T-helper 2 cell (primary cell): ENCODE measurements at places on chromosomes 11 and 22.
A peak's percentile ranks its signal among the peaks of the same experiment; 100 is the strongest.

GRCh38 chr11:82859750-82860149 lies 40.5 kb downstream of the PRCP start:
- no peak for DNase-seq

- DNase-seq, result peak; percentile 63
These were observed 35.6 kb upstream of the TPBGL start for GRCh38 chr11:75204685-75205563.

DNA sequence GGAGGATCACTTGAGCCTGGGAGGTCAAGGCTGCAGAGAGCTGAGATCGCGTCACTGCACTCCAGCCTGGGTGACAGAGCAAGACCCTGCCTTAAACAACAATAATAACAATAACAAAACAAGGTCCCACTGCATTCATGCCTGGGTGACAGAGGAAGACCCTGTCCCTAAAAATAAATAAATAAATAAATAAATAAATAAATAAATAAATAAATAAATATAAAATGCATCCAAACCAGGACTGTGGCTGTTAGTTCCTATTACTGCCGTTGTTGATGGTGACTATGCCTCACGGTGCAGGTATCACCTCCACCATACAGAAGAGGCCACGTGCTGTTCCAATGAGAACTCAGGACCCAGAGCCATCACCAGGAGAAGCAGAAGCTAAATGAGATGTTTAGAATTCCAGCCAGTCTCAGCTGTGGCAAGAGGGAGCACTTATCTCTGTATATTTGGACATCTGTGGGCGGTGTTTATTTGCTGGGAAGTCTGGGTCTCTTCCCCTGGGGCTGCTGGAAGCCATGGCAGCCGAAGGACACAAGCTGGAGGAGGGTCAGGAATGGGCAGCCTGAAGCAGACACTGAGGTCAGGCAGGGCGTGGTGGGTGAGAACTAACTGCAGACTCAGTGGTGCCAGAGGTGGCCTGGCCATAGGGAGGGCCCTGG lies 21.6 kb downstream of the C11orf86 start:
- no peak for DNase-seq

GRCh38 chr11:1846453-1846932 lies 6.4 kb upstream of the LSP1 start:
- DNase-seq, result no peak

- no peak for DNase-seq
These were observed 344.0 kb upstream of the CCDC90B start for GRCh38 chr11:83630211-83630610.

- DNase-seq, result no peak
These were observed at the start of gene GPR152 for GRCh38 chr11:67452141-67452952. Gene GPR152 (minus strand): TSS chr11:67452729. CDS start chr11:67452724, 5 bp downstream.

DNA sequence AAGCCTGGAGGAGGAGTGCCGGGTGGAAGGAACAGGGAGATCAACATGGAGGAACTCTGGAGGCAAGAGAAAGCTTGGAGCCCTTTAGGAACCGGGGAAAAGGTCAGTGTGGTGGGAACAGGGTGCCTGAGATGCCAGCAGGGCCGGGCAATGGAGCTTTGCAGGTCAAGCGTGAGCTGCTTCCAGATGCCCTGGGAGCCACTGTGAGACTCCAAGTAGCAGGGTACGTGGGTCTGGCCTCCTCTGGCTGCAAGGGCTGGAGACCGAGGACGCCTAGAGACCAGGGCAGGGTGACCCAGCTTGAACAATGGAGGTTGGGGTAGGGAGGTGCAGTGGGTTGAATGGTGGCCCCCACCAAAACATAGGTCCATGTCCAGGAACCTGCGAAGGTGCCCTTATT lies 15.6 kb upstream of the EMID1 start:
- no peak for DNase-seq

DNA sequence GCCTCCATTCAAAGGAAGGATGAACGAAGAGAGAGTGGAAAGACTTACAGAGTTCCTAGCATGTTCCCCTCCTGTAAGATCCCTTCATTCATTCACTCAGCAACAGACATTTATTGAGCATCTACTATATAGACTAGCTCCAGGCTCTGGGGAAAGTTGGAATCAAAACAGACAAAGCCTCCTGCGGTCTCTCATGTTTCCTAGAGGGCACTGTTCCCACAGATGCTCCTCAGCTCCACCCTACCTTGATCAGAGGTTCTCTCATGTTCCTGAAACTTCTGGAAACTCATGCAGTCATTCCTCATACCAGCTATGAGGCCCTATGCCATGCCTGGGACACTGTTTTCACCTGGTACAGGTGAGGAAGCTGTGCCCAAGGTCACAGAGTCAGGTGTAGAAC lies 11.1 kb downstream of the ALX4 start:
- DNase-seq, result no peak

DNA sequence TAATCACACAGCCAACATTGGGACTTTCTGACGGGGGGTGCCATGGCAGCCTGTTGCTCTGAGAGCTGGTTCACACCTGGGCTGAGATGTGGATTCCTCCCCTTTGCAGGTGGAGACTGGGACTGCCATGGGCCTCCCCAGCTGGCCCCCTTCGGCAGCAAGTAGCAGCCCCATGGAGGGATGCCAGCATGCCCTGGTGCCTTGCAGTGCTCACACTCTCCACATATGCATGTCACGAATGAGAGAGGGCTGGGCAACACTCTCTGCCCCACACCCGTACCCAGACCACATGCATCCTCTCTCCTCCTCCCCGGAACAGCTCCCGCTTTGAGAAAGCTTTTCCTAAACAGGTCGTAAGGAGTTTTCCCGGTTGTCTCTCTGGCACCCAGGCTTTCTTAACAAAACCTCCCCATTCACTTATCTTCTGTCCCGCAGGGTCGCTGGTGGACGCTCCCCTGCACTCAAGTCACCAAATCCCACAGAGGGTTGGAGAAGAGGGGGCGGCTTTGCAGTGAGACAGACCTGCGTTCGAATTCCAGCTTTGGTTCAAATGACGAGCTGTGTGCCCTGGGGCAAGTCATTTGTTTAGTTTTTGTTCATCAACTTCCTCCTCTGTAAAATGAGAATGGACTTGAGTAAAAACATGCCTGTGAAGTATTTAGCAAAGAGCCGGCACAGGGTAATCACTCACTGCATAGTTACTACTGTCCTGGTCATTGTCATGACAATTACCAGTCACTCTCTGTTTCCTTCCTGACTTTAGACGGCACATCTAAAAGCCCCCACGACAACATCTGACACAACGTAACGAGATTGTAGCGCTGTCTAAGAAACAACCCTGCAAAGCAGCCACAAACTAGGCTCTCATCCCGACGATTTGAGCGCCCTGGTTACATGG lies 231.3 kb upstream of the B3GAT1 start:
- DNase-seq, result no peak

GRCh38 chr22:30574997-30575671 lies 669 bp upstream of the GAL3ST1 start:
- no peak for DNase-seq

- DNase-seq, result no peak
These were observed 243.4 kb upstream of the PLET1 start for GRCh38 chr11:112504056-112504455.

- DNase-seq, result no peak
These were observed 119.5 kb downstream of the ENTHD1 start for GRCh38 chr22:39773976-39774539.

DNA sequence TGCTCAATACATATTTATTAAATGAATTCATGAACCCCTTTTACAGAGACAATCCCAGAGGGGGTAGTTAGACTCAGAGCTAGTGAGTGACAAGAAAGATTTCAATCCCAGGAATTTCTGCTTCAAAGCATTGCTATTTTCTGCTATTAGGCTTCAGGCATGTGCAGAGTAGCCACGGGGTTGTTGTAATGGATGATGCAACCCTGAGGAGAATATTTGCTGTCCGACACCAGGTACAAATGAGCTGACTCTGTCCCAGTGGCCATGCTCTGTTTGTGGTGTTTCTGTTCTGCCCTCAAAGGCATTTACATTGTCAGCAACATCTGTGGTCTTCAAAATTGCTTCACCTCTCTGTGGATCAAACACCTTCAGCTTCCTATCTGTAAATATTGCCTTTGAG lies 102.6 kb downstream of the CSNK2A3 start:
- no peak for DNase-seq

DNA sequence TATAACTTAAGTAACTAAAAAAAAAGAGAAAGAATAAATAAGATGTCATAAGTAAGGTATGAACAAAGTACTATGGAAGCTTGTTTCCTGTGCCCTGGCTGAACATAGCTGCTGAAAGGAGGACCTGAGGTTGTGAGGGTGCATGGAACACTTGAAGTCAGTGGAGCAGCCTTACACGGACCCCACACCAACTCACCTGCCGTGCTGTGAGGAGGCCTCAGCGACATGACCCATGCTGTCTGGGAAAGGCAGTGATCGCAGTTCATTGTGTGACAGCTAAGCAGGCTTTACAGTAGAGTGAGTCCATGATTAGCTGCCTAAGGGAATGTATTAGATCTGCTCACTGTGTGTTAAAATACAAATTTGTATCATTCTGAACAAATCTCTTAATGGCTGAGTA lies 17.6 kb downstream of the RASSF10 start:
- no peak for DNase-seq

GRCh38 chr11:126265811-126266210 lies 2.9 kb downstream of the SRPRA start:
- no peak for DNase-seq

DNA sequence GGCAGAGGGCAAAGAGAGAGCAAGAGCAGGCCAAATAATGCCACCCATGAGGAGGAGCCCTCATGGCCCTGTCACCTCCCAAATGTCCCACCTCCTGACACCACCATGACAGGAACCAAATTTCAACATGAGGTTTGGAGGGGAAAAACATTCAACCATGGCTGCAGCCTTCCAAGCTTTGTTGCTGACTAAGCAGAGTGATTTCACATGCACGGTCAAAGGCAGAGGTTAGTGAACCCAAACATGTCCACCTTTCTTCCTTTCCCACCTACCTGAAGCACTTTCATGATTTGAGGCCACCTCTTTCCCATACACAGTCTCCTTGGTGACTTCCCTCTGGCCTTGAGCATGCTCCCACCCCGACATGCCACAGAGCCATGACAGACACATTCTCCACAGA lies 89.7 kb downstream of the C11orf91 start:
- DNase-seq, result no peak

DNA sequence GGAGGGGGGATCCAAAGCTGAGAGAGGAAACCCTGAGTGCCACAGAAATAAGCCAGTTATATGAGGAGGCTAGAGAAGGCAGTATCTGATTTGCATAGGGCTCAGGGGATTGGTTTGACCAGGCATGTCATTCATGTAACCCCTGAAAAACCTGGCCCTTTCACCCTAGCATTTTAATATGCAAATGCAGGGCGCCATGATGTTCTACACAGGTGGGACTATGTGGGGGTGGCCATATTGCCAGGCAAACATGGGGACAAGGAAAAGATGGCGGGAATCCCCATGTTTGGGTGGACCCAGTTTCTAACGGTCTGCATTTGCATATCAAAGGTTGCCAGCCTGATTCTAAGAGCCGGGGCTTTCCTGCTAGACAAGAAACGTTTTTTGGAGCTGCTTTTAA lies 27.2 kb downstream of the CSF2RB start:
- no peak for DNase-seq

GRCh38 chr22:36520423-36520822 lies 8.5 kb downstream of the EIF3D start:
- DNase-seq, result no peak

GRCh38 chr22:22711532-22711913 lies 67.1 kb downstream of the GGTLC2 start:
- no peak for DNase-seq

- no peak for DNase-seq
These were observed 955.9 kb downstream of the TBC1D22A start for GRCh38 chr22:47718337-47718736.

- DNase-seq, result no peak
These were observed 46.7 kb upstream of the PARVG start for GRCh38 chr22:44133901-44134571.

DNA sequence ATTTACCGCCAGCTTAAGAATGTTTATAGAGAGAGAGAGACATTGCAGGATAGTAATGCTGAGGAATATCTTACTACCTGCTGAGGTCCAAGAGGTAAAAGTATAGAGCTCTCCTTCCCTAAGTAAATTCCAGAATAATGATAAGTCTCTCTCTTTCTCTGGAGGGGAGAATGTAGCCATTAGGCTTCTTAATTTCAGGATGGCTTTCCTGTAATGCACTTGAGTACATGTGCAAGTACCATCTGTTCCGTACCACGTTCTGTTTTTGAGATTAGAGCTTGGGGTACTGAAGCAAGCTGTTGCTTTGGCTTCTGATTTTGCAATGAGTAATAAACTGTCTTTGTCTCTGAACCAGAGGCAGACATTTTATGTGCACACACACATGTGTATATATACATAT lies 1314.0 kb downstream of the JRKL start:
- DNase-seq, result no peak

DNA sequence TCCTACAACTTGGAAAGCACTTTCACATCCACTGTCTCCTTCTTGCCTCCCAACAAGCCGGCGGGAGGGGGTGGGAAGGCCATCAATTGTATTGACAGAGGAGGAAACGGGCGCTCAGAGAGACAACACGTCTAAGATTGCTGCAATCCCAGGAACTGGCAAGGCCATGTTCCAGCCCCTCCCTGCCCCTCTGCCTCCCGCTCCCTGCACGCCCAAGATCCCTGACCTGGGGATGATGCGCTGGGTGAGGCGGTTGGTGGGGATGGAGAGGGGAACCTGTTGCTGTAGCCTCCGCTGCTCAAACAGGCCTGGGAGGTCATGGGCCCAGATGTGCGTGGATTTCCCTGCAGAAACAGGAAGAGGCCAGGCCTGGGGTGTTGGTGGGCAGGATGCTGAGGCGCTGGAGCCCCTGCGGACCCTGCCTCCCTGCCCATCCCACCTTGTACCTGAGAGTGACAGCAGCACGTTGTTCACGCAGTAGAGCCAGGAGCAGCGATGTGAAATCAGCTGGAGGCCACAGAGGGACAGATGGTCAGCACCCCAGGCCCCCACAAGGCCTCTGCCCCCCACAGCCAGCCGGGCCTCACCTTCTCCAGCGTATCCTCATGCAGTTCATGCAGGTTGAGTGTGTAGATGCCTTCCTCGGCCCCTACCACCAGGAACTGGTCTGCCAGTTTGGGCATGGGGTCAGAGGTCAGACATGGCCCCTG lies 6.8 kb downstream of the MAP4K2 start:
- no peak for DNase-seq

GRCh38 chr11:70445605-70446004 lies 47.3 kb downstream of the CTTN start:
- DNase-seq, result no peak

DNA sequence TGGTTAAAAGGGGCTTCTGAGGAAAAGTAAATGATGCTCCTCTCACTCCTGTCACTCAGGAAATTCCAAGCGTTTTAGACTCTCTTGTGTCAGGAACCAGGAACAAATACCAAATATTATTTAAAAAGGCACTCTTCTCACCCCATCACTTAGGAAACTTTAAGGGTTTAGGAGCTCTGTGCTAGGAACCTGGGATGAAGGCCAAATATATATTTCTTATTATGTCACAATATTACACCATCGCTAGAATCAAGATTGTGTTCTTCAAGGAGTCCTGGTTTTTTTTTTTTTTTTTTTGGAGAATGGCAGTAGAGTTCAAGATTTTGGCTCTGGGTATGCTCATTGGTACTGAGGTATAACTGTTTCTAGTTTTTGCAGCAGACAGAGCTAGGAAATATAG lies 79.0 kb upstream of the HEPHL1 start:
- DNase-seq, result no peak

- DNase-seq, result no peak
These were observed 943 bp downstream of the CSF2RB start for GRCh38 chr22:36914390-36914752.
